Brain pericyte (primary cell): ENCODE measurements at places on chromosomes 1 and 21.

GRCh38 chr1:6352138-6352563 is 41.4 kb downstream of the ACOT7 start:
- DNase-seq = no peak

DNA sequence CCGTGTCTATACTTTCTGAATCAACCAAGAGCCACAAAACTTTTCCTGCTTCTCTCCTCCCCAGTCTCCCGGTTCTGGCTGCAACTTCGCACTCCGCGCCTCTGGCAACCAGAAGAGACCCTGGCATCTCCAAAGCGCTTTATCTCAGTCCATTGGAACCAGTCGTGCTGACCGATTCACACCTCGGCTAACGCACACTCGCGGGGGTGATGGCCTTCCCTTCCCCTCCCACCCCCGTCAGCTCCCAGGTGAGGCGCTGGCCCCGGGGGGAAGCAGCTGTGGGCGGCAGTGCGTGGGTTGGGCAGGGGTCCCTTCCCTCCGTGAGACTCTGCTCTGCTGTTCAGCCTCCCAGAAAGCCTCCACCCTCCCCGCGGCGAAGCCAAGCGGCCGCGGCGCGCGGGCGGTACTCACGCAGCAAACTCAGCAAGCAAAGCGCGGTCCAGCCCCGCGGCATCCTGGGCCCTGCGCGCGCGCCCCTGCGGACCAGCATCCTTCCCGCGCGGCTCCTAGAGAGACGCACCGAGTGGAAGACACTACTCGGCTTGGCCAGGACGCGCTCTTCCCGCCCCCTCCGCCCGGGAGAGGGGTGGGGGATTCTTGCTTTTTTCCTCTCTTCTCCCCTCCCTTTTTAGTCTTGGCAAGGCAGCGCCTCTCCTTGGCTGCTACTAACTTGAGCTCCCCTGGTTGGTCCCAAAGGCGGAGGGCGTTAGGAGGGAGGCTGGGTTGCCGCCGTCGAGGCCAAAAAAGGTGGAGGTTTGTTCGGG is at the start of gene CD34:
Gene CD34, minus strand, starts transcription at position 535 of the 764 bp plus-strand sequence. Its CDS starts 45 bp downstream, at position 490.
- no peak for DNase-seq

DNA sequence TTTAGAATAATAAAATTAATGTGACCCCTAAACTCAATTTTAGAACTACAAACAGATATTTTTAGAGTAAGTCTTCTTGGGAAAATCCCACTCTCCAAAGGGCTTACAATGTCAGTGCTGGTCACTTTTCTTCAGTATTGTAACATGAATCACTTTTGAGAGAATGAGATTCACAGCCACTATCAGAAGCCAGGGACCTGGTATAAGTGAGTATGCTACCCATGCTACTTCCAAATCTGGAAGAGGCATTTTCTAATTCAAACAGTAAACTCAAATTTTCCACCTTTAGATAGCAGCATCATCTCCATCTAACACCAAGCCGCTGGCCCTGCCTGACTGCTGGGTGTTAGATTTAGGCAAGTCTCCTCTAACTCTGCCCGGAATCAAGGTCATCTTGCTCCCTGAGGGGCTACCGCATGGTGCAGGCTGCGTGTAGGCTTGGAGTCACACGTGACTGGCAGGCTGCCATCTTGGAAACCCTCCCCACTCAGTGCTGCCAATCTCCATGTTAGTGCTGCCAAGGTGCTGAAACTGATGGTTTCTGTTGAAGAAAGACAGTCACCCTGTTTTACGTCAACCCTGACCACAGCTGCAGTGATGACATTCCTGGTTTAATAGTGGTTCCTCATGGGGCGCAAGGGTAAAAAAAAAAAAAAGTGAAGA is 882.9 kb upstream of the B3GALT2 start:
- DNase-seq = no peak

GRCh38 chr1:42838482-42839190 is 7.8 kb upstream of the ZNF691 start:
- no peak for DNase-seq

DNA sequence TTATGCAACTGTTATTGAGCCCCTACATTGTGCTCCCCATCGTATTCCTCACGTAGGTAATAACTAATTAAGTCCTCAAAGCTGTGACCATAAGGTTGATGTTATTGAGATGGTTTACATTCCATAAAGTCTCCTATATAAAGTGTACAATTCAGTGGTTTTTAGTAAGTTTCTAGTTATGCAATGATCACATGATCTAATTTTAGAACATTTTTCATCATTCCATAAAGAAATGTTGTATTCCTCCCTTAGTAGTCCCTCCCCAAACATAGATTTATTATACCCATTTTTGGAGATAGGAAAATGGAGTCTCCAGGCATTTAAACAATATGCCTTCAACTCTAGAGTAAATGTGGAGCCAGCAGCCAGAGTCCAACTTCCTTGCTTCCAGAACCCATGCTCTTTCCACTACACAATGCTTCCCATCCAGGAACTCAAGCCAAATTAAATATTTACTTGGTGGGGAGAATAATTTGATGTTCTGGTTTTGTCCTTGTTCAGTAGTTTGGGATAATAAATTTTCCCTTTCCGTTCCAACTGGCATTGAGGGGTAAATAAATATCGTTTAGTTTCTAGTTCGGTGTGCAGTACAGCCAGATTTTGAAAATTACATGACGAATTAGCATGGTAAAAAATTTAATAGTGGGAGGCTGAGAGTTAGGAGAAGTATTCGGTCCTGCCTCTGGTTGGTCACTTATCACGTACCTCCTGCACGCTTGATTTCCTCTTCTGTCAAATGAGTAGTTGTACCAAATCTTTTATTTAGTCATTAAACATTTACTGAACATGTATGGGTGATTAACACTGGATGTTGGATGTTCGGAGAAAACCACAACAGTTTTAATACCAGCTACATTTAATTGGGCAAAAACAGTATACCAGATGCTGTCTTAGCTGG is 66.3 kb downstream of the CACHD1 start:
- no peak for DNase-seq

DNA sequence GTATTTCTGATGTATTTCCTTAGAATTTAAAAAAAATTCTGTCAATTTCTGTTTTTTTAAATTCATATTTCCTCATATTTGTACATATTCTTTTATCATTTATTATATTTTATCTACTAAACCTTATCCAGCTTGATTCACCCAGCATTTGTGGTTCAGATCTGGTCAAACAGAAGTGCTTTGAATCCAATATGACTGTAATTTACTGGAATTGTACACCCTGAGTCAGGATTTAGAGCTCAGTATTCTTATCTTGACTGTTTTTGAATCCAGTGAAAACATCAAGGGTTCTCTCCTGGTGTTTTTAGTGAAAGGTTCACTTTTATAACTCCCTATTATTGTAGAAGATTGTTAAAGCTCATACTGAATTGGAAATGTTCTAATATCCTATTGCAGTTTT is 1077.0 kb upstream of the NCAM2 start:
- DNase-seq = no peak

DNA sequence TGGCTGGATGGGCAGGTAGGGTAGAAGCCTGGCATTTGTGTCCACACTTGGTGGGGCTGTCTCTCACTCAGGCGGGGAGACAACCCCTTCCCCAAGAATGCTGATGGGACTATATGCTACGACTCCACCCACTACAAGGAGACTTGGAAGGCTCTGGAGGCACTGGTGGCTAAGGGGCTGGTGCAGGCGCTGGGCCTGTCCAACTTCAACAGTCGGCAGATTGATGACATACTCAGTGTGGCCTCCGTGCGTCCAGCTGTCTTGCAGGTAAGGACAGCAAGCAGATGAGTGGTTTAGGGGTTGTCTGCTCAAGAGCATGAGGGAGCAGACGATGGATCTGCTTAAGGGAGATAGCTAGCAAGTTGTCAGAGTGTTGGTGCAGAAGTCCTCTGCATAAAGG is 15.9 kb upstream of the NASP start:
- DNase-seq = no peak

GRCh38 chr1:147641695-147642592 is 28.4 kb downstream of the ACP6 start:
- DNase-seq = no peak
